ENCODE measurements at places on chromosomes 13 and 19. TPM values are rescaled to one million over a fixed set of nuclear protein-coding genes. Genes with fewer than 3 reads are reported as not detected.

Gene GIPC3
- total RNA-seq: not detected

Gene MCEMP1
- total RNA-seq: not detected

Gene ACP7
- total RNA-seq: 0.55 TPM

Gene IGFL2
- 0.61 TPM for total RNA-seq

Gene ZNF132
- 9.8 TPM for total RNA-seq

Gene NOTCH3
- total RNA-seq: 41.2 TPM

Gene NKPD1
- total RNA-seq: not detected

Gene COMMD6
- total RNA-seq: 33.7 TPM

Gene KLK10
- 4.1 TPM for total RNA-seq

Gene CCDC8
- 7.2 TPM for total RNA-seq

Gene DHDH
- total RNA-seq: not detected

Gene GPR12
- not detected for total RNA-seq

Gene CEACAM8
- total RNA-seq: not detected

Gene MYO1F
- 45.9 TPM for total RNA-seq

DNA sequence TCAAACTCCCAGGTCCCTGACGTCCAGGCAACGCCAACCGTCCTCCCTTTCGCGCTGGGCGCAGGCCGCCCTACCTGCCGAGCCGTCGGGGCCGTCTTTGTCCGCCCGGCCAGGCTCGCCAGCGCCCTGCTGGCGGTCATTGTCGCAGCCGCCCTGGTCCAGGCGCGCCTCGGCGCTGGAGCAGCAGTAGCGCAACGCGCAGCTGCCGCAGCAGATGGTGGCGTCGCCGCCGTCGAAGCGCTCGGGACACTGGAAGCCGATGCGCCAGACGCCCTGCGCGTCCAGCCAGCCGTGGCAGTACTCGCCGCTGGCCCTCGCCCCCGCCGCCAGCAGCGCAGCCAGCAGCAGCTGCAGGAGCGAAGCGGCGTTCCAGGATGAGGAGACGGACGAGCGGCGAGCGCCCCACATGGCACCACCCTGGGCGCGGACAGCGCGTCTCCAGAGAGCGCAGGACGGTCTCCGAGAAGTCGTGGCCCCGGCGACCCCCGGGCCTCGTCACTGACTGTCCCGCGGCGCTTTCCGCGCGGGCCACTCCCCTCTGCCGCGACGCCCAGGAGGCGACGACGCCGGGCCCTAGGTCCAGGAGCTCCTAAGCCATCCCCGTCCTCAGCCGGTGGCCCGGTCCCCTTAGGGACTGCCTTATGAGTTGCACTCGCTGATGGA lies 1.1 kb downstream of the SHISA2 start:
- H3K4me1 ChIP-seq: peaks cover 13% of the 10 kb centered on the region
- H3K36me3 ChIP-seq: no peaks in the 10 kb centered on the region
- no peak for DNase-seq
- no peak overlapping the region for H3K4me3 ChIP-seq
- peaks cover 43% of the 10 kb centered on the region for H3K27me3 ChIP-seq
- no peak overlapping the region for H3K27ac ChIP-seq

GRCh38 chr13:97224544-97225300 lies 2.6 kb downstream of the MBNL2 start:
- peak overlapping the region; percentile 97 for H3K27ac ChIP-seq
- H3K4me3 ChIP-seq: peak overlapping the region; percentile 70
- H3K4me1 ChIP-seq: no peaks in the 10 kb centered on the region

DNA sequence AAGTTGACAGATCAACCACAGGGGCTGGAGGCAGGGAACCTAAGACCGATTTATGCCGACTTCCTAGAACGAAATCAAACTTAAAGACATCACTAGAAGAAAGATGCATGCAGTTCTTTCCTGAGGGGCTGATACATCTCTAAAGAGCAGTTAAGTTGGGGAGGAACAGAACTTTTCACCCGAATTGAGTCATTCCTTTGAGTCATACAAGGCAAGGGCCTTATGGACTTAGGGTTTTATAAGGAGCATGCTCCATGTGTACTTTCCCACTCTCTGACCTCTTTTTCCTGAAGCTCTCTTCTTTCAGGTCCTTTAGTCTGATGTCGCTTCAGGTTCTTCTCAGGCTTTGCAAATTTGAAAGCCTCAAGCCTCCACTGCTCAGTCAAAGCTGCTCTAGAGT lies 7.9 kb upstream of the FBXL3 start:
- H3K4me3 ChIP-seq: no peak overlapping the region
- no peak overlapping the region for H3K27ac ChIP-seq
- H3K4me1 ChIP-seq: no peaks in the 10 kb centered on the region

DNA sequence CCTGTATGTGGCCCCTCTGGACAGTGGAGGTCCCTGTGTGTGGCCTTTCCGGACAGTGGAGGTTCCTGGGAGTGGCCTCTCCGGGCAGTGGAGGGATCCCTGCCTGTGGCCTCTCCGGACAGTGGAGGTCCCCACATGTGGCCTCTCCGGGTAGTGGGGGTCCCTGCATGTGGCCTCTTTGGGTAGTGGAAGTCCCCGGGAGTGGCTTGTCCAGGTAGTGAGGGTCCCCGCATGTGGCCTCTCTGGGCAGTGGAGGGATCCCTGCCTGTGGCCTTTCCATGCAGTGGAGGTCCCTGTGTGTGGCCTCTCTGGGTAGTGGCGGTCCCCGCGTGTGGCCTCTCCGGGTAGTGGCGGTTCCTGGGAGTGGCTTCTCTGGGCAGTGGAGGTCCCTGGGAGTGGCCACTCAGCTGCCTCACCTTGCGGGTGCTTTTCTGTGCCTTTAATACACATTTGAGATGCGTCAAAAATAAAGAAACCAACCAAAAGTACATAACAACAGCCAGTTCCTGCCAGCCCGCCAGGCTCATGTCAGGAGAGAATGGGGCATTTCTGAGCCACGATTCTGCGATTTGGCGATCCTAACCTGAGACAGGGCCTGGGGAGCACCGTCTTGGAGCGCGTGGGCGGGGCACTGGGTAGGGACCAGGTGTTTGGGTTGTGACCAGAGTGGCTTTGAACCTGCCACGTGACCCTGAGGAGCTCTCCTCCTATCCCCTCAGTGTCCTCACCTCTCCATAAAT lies 194.7 kb downstream of the ZNF536 start:
- no peak overlapping the region for H3K4me3 ChIP-seq
- no peaks in the 10 kb centered on the region for H3K4me1 ChIP-seq
- no peak for DNase-seq
- H3K27me3 ChIP-seq: no peaks in the 10 kb centered on the region
- H3K36me3 ChIP-seq: no peaks in the 10 kb centered on the region

GRCh38 chr19:6015841-6016545 lies 38.1 kb upstream of the RANBP3 start:
- H3K27ac ChIP-seq: no peak overlapping the region
- DNase-seq: no peak
- no peaks in the 10 kb centered on the region for H3K4me1 ChIP-seq
- no peaks in the 10 kb centered on the region for H3K27me3 ChIP-seq
- no peak overlapping the region for H3K4me3 ChIP-seq

DNA sequence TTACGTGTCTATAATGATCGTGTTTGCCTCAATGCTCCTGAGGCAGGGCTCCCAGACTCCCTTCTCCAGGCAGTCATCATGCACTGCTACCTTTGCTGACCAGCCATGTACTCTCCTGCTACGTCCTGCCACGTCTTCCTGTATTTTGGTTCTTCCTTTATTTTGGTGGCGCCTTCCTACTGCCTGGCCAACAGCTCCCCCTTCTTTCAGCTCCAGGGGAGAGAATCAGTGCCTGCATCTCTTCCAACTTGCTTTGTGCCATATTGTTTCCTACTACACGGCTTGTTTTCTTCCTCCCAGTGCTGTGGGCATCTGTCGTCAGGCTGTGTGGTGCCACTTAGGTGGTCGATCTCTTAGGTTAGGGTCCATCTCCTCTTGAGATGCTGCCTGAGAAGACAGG lies 96.2 kb downstream of the FGF9 start:
- H3K4me1 ChIP-seq: no peaks in the 10 kb centered on the region
- no peak overlapping the region for H3K27ac ChIP-seq
- H3K4me3 ChIP-seq: no peak overlapping the region

GRCh38 chr19:18594824-18595373 lies 6.3 kb downstream of the REX1BD start:
- peaks cover 4% of the 10 kb centered on the region for H3K4me1 ChIP-seq
- H3K27me3 ChIP-seq: no peaks in the 10 kb centered on the region
- no peak overlapping the region for H3K27ac ChIP-seq
- H3K4me3 ChIP-seq: peak overlapping the region; percentile 25
- DNase-seq: no peak

GRCh38 chr13:57673197-57673596 lies 41.7 kb downstream of the PCDH17 start:
- H3K36me3 ChIP-seq: no peaks in the 10 kb centered on the region
- no peak overlapping the region for H3K27ac ChIP-seq
- H3K27me3 ChIP-seq: no peaks in the 10 kb centered on the region
- DNase-seq: no peak
- peaks cover 3% of the 10 kb centered on the region for H3K4me1 ChIP-seq
- H3K4me3 ChIP-seq: no peak overlapping the region

GRCh38 chr19:28980236-28980868 lies 232.6 kb downstream of the UQCRFS1 start:
- no peak for DNase-seq
- no peaks in the 10 kb centered on the region for H3K4me1 ChIP-seq
- H3K36me3 ChIP-seq: no peaks in the 10 kb centered on the region
- no peak overlapping the region for H3K27ac ChIP-seq

- H3K27me3 ChIP-seq: no peaks in the 10 kb centered on the region
- no peak overlapping the region for H3K4me3 ChIP-seq
- H3K36me3 ChIP-seq: no peaks in the 10 kb centered on the region
Observed at GRCh38 chr19:8302734-8303133, 5.4 kb downstream of the CD320 start.

- H3K27me3 ChIP-seq: no peaks in the 10 kb centered on the region
- H3K4me1 ChIP-seq: no peaks in the 10 kb centered on the region
- H3K4me3 ChIP-seq: no peak overlapping the region
- no peaks in the 10 kb centered on the region for H3K36me3 ChIP-seq
- DNase-seq: no peak
Observed at GRCh38 chr13:83121896-83122295, 760.4 kb downstream of the SLITRK1 start.

DNA sequence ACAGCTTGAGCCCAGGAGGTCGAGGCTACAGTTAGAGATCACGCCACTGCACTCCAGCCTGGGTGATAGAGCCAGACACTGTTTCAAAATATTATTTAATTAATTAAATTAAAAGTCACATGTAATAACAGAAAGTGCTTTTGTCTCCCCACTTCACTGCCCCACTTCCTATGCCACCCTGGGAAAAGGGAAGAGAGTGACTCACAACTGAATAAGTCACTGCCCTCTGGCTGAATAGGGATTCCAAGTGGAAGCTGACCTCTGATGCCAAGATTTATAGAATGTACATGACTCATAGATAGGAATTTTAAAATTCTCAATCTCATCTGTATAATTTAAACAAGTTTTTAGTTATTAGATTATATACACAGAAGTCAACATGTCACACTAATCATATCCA lies 22.2 kb upstream of the ERVV-1 start:
- no peak overlapping the region for H3K4me3 ChIP-seq
- no peak overlapping the region for H3K27ac ChIP-seq
- no peak for DNase-seq
- no peaks in the 10 kb centered on the region for H3K27me3 ChIP-seq

DNA sequence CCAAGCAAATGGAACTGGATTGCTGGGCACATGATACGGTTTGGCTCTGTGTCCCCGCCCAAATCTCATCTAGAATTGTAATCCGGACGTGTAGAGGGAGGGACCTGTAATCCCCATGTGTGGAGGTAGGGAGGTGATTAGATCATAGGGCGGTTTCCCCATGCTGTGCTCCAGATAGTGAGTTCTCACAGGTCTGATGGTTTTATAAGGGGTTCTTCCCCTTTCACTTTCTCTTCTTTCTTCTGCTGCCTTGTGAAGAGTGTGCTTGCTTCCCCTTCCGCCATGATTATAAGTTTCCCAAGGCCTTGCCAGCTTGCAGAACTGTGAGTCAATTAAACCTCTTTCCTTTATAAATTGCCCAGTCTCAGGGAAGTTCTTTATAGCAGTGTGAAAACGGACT lies 32.6 kb upstream of the MTIF3 start:
- H3K27me3 ChIP-seq: no peaks in the 10 kb centered on the region
- DNase-seq: no peak
- H3K27ac ChIP-seq: no peak overlapping the region
- no peak overlapping the region for H3K4me3 ChIP-seq
- no peaks in the 10 kb centered on the region for H3K4me1 ChIP-seq

GRCh38 chr19:4639531-4640246 lies 373 bp downstream of the TNFAIP8L1 start:
- peaks cover 18% of the 10 kb centered on the region for H3K4me1 ChIP-seq
- peak overlapping the region; percentile 66 for H3K4me3 ChIP-seq
- no peaks in the 10 kb centered on the region for H3K27me3 ChIP-seq
- DNase-seq: peak; percentile 53
- H3K27ac ChIP-seq: peak overlapping the region; percentile 66

DNA sequence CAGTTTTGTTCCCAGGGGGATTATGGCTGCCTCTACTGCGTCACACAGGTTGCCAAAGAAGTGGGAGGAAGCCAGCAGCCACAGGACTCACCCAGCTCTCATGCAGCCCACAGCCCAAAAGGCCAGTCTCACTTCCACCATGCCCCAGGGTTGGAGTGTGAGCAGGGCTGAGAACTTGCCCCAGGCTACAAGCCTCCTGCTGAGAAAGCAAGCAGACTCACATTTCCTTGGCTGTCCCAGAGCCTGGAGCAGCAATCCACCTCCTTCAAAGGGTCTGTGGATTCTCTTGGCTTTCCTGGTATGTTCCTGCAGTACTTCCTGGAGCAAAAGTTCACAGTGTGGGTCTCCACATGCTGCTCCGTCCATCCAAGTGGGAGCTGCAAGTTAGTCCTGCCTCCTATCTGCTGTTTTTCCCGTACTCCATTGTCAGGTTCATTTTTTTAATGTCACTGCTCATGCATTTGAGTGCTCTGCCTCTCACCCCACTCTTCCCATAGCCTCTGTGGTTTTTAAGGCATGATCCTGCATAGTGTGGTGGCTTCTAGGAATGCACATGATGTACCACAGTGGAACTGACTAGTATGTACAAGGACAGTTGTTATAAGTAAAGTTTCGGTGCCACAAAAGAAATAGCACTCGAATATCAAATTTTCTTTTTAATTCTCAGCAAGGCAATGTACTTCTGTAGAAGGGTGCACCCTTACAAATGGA lies 56.2 kb upstream of the ARHGEF7 start:
- no peaks in the 10 kb centered on the region for H3K4me1 ChIP-seq
- no peak overlapping the region for H3K4me3 ChIP-seq
- DNase-seq: no peak

- H3K4me1 ChIP-seq: no peaks in the 10 kb centered on the region
- no peaks in the 10 kb centered on the region for H3K36me3 ChIP-seq
- DNase-seq: no peak
- H3K4me3 ChIP-seq: no peak overlapping the region
Observed at GRCh38 chr13:71827241-71827640, 39.8 kb downstream of the DACH1 start.

- H3K27ac ChIP-seq: no peak overlapping the region
- H3K4me3 ChIP-seq: no peak overlapping the region
- H3K36me3 ChIP-seq: no peaks in the 10 kb centered on the region
- H3K27me3 ChIP-seq: no peaks in the 10 kb centered on the region
Observed at GRCh38 chr19:20321139-20321763, 154.2 kb downstream of the ZNF486 start.

GRCh38 chr19:1009041-1009980 lies 9.1 kb downstream of the GRIN3B start:
- H3K36me3 ChIP-seq: no peaks in the 10 kb centered on the region
- H3K27me3 ChIP-seq: no peaks in the 10 kb centered on the region
- DNase-seq: peak; percentile 68
- H3K27ac ChIP-seq: peak overlapping the region; percentile 61
- no peaks in the 10 kb centered on the region for H3K4me1 ChIP-seq
- H3K4me3 ChIP-seq: peak overlapping the region; percentile 24

GRCh38 chr19:517721-518597 lies 10.7 kb downstream of the TPGS1 start:
- H3K36me3 ChIP-seq: no peaks in the 10 kb centered on the region
- H3K4me3 ChIP-seq: no peak overlapping the region
- DNase-seq: no peak
- H3K27ac ChIP-seq: peak overlapping the region; percentile 30
- H3K27me3 ChIP-seq: no peaks in the 10 kb centered on the region
- H3K4me1 ChIP-seq: no peaks in the 10 kb centered on the region
